GM12892 (cell line): ENCODE measurements at places on chromosomes 13 and 19.

DNA sequence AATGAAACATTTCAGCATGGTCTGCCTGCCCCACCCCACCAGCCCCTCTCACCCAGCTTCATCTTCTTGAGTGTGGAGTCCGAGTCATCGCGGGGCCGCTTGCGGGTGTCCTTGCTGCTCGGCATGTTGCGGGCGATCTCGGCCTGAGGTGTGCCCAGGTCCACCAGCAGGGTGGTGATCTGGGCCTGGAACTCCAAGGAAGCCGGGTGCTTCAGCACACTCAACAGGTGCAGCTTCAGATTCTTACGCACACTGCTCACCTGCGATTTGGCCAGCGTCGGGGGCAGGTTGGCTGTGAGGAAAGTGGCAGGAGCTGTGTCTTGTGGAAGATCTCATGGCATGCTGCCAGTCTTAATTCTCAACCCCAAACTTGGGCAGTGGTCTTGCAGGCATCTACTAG lies 20.7 kb downstream of the SYMPK start:
- no peak for DNase-seq

- no peak for DNase-seq
These were observed 27.2 kb upstream of the ZDHHC20 start for GRCh38 chr13:21486322-21486721.

DNA sequence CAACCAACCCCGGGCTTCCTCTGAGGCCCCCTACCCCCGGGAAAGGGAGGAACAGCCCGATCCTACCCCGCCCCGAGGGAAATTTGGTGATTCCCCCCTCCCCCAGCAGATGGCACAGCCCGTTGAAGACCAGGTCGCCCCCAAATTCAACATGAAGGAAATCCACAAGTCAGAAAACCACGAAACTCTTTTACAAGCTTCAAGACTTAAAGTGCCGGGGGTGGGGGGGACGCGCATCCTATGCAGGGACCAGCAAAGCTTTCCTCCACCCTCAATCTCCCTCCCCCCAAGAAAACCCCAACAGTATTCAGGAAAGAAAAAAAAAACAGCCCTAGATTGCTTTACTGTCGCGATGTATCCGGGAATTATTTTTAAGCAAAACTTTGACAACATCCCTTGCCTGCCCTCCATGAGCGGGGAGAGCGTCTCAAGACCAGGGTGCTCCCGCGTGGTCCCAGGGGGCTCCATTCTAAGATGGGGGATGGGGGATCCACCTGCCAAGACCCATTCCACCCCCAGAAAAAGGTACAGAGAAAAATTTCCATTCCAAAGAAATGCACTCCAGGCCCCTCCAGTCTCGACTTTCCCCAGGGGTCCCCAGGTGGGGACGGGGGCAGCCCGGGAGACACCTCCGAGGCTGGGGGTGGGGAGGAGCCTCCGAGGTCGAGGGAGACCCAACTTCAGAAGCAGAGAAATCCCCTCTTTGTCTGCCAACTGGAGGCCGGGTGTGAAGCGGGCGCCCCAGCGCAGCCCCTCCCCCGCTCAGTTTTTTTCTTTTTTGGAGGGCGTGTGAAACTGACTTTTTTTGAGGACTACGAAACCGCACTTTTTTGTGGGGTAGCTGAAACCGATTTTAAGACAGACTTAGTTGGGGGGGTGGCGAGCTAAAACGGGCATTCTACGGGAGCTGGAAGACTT lies 1.5 kb downstream of the TCF3 start:
- no peak for DNase-seq

- no peak for DNase-seq
These were observed 15.3 kb downstream of the NOP53 start for GRCh38 chr19:47760632-47760999.

GRCh38 chr13:29782798-29783197 lies 67.6 kb downstream of the UBL3 start:
- no peak for DNase-seq

GRCh38 chr13:44003481-44003880 lies 123.8 kb downstream of the LACC1 start:
- no peak for DNase-seq

GRCh38 chr19:38043649-38044144 lies 136.7 kb downstream of the SIPA1L3 start:
- DNase-seq, result no peak

DNA sequence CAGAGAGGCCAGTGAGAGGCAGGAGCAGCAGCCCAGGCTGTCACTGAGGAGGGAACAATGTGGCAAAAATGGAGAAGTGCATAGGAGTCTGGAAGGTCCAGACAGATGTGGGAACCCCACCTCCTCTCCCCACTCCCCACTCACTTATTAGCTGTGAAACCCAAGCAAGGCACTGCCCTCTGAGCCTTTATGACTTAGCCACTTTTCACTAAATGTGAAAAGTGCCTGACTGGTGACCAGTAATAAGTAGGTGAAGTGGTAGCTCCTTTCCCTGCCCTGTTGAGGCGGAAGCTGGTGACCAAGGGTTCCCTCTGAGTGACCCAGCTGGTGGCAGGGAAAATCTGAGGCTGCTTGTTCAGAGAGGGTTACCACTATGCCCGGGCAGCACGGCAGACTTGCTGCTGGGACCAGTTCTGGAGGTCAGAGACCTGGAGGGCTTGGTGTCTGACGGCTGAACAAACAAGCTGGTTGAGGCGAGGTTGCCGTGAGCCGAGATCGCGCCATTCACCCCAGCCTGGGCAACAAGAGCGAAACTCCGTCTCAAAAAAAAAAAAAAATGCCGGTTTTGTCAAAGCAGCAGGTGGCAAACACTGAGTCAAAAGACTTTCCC lies 80.0 kb downstream of the ZNF429 start:
- no peak for DNase-seq

DNA sequence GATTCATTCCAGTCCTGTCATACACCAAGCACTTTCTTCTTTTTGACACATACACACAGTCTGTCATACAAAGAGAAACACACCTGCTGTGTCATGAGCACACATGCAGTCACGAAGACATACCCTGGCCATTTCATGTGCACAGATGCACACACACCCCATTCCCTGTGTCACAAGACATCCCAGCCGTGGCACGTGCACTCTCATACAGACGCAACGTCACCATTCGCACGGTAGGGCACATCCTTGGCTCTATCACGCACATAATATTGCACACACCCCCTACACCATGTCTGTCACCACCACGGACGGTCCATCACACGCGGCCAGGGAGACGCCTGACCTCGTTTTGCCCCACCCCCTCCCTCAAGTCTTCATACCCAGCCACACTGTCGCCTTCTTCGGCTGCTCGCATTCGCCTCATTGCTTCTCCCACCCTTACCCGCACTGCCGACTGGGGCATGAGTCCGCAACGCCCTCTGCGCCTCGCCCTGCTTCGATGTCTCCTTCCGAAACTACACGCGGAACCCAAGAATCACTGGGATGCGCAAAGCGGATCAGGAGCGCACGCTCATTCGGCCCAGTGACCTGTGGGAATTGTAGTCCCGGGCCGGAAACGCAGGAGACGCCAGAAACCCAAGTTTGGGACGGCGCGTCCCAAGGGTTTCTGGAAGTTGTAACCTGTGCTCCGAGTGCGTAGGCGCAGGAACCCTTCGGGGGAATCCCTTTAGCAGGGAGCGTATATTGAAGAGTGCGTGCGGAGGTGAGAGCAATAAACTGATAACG lies 6.8 kb upstream of the ZNF283 start:
- DNase-seq, result no peak

DNA sequence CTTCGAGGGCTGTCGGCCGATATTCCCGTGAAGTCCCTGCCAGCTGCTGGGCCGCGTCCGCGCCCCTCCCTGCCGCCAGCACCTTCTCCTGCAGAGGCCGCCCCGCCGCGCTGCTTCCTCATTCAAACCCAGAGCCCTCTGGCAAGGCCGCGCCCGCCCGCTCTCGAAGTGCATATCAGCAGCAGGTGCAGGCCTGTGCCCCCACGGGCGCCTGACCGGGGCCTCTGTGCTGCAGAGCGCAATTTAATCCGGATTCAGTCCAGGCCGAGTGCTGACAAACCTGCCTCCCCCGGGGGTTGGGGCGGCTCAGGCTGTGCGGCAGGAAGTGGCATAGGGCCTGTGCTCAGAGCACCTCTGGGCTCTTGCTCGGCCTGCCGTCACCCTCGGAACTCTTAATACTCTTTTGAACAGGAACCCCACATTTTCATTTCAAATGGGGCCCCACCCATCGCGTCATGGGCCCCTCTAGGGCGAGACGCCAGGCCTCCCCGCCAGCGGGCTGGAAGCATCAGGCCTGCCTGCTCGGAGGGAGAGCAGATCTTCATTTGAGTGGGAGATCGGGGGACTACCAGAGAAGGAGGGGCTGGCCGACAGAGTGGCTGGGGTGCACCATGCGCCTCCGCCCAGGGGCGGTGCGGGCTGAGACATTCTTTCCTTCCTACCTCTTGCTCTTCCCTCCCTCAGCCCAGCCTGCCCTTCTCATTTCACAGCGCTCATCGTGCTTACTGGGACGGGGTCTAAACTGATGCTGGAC lies 125.7 kb downstream of the TNFRSF19 start:
- DNase-seq, result peak; percentile 57

GRCh38 chr13:114145256-114145655 lies 12.8 kb upstream of the RASA3 start:
- DNase-seq, result no peak

DNA sequence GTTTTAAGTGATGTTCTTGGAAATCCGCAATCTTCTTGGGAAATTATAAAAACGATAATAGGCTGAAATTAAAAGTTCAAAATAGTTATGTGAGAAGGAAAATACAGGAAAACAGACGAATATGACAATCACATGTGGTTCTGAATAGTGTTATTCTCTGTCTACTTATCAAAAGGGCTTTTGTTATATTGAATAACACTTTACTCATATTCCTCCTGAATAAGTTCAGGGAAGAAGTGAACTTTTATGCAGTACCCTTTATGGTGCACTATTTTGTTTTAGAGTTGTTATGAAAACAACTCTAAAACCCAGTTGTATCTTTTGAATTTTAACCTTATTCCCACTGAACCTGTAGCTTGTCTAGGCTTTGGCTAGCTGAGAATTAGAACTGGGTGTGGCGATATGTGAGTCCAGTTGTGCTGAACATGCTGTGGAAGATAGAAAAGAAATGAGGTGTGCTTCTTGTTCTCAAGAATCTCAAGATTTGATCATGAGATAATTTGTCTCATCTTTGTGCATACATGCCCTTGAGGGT lies 384.4 kb downstream of the LMO7 start:
- no peak for DNase-seq

DNA sequence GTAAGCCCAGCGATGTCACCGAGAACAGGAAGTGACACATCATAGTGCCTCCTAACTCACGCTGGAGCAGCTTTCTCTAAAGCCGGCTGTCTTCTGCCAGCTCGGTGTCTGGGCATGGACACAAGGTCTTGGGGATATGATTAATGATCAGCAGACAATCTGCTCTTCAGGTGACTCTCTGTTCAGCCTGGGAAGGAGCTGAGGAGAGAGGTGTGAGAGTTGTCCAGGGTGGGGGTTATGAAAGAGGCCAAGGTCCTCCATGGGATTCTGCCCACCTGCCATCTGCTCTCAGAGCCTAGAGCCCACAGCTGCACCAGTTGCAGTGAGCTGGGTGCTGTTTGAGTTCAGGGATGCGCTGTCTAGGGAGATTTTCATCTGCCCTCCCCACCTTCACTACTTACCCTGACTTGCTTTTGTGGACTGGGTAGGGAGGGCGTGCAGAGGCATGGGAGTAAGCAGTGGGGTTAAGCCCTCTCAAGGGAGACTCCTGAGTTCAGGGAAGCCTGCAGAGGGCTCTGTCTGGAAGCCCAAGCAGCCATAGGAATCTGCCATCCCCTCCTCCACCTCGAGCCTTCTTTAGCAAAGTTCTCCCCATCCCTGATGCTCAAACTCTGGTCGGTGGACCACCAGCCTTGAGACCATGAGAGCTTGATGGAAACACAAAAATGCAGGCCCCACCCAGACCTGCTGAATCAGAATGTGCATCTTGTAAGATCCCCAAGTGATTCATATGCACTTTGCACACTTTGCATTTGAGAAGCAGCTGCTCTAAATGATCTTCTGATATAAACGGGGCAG lies 539.7 kb downstream of the RFC3 start:
- no peak for DNase-seq

- DNase-seq, result no peak
These were observed 545.8 kb downstream of the LIG4 start for GRCh38 chr13:107669391-107669993.

DNA sequence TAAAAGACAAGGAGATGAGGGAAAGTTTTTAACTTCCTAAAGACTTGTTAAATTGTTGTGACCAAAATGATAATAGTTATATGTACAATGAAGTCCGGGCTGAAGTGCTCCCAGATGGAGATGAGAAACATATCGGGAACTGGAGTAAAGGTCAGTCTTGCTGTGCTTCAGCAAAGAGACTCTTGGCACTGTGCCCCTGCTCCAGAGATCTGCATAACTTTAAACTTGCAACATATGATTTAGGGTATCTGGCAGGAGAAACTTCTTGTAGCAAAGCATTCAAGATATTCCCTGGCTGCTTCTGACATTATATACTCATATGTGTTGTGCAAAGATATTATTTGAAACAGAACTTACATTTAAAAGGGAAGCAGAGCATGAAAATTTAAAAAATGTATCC lies 786.6 kb upstream of the SLITRK6 start:
- DNase-seq, result no peak

- peak; percentile 14 for DNase-seq
These were observed at the start of gene TNFSF13B for GRCh38 chr13:108269601-108270328. TSS of gene TNFSF13B (plus strand) at chr13:108269718. CDS start at chr13:108269896, 178 bp downstream.
